ENCODE measurements at places on chromosomes 2 and 18.

- DNase-seq: no peak
Observed at GRCh38 chr2:12932192-12932591, 215.5 kb downstream of the TRIB2 start.

GRCh38 chr2:132999421-132999820 lies 329.4 kb upstream of the LYPD1 start:
- no peak for DNase-seq

DNA sequence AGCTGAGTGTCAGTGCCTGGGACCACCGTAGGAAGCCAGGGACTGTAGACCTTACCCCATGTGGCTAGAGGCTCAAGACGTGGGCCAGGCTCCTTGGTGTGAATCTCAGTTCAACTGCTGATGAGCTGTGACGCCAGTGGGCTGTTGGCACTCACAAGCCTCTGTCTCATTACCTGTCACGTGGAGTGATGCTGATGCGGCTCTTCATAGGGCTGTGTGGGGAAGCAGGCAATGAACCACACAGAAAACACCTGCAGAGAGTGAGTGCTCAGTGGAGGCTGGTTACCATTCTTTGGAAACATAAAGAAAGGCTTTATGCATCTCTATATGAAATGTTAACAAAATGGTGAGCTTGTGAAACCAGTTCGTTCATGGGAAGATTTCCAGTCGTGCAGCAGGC lies 36.1 kb downstream of the CREG2 start:
- no peak for DNase-seq

GRCh38 chr2:95351598-95351915 lies 51.0 kb upstream of the FAHD2A start:
- DNase-seq: no peak

- DNase-seq: no peak
Observed at GRCh38 chr18:76643996-76644395, 149.0 kb upstream of the ZNF516 start.

DNA sequence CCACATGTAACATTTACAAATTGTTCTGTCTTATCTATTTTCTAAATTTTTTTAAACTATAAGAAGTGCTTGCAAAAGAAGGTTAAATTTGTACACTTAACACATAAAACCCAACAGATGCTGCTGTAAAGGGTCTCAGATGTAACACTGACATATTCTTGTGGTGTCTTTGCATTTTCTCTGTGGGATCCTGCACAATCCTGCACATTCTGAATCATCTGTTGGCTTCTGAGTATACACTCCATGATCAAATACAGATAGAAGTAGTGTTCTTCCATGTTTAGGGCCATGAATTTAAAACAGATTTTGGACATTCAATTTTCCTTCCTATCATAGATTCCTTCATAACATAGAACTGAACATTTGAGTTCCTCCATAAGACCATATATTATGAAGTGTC lies 89.0 kb downstream of the SPRED2 start:
- DNase-seq: no peak

DNA sequence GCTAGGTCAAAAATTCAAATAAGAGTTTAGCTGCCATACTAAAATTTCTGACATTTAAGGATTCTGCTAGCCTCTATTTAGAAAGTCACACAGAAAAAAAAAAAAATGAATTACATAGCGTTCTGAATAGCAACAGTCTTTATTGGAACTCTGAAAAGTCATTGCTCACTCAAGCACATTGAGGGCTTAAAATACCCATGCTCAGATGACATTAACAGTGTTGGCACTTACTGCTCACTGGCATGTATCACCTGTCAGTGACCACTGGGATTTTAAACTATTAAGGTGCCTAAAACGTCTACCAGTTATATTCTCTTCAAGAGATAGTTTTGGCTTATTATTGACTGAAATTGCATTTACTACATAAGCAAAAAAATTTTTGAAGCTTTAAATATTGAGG lies 468.0 kb upstream of the SPHKAP start:
- no peak for DNase-seq

- DNase-seq: no peak
Observed at GRCh38 chr2:105919826-105920225, 175.1 kb downstream of the NCK2 start.

DNA sequence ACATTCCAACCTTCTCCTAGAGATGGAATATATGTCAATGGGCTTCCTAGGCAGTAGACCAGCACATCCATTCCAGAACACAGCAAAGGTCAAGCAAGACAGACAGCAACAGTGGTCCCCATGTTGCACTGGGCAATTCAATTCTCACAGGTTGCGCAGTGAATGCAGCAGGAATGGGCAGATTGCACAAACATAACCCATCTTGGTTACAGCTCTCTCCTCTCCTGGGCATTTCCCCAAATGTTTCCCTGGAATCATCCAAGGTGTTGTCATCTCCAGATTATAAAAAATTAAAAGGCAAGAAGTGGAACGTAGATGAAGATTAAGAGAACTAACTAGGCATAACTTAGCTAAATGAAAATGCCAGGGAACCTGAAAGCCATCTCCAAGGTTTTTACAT lies 265.8 kb upstream of the SLC14A2 start:
- no peak for DNase-seq

Data from NCI-H1436 treated with DMSO at 0.1 percent for 48 hours (cell line).